IMR-90 (cell line): ENCODE measurements at places on chromosomes 1 and 21. TPM values are rescaled to one million over a fixed set of nuclear protein-coding genes. Genes with fewer than 3 reads are reported as not detected.
A peak's percentile ranks its signal among the peaks of the same experiment; 100 is the strongest.

The KDM5B gene
- polyA plus RNA-seq, result 28.2 and 28.8 TPM in 2 replicates

The DPT gene
- polyA plus RNA-seq, result not detected in 2 replicates

DNA sequence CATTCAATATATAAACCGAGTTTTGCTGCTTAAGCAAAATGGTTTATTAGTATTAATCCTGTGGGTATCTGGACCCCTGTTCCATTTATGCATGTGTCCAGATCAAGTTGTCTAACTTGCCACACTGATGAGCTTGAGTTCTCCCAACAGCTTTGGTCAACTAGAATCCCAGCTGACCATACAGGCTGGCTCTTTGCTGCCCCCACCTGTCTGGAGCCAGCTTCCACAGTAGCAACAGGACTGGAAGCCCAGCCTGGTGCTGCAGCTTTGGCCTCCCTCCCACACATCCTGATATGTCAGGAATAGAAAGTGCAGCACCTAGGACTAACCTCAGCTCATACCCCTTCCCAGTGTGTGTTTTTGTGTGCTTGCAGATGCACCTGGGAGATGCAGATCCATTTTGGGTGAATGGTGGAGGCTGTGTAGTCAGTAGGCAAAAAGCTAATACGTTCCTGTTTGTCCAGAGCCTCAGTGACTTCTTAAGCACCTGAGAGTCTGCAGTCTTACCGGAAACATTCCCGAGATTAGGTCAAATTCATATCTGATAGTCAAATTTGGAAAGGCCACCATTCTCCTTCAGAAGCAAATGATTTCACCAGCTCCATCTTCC lies 40.9 kb upstream of the BEND5 start:
- peak; percentile 31 for DNase-seq

- no peak for DNase-seq
These were observed 1.4 kb upstream of the ATP1B1 start for GRCh38 chr1:169105087-169105433.

DNA sequence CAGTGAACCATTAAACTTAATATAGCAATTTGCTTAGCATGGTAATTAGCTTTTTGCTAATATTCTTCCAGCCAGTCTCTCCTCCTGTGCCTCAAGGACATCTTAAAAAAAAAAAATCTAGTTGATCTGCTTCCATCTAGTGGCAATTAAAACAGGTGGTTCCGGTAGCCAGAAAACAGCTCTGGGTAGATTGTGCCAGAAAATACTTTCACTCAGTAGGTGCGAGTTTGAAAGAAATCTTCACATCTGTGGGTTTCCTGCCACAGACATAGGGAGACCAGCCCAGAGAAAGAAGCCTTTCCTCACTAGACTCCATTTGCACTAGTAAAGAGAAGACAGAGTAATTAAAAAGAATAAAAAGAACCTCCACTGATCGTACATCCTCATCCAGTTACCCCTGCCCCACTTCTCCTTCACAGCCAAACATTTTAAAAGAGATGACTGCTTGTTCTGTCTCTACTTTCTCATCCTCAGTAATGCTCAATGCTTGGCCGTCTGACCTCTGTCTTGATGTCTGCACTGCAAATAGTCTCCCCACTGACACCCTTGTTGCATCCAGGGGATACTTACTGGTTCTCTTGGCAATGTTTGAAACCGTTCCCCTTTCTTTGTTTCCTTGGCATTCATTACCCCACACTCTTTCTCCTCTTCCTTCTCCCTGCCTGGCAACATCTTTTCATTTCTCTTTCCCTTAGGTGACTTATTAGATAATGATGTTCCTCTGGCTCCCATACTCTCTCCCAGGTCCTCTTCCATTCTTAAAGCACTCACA lies 16.9 kb downstream of the SELL start:
- no peak for DNase-seq

- DNase-seq, result peak; percentile 87
These were observed 1.9 kb upstream of the DHRS3 start for GRCh38 chr1:12619792-12620487.

- peak; percentile 63 for DNase-seq
These were observed 15.9 kb upstream of the ADAMTS5 start for GRCh38 chr21:26982767-26983166.
